ENCODE measurements at places on chromosomes 5 and 9.

DNA sequence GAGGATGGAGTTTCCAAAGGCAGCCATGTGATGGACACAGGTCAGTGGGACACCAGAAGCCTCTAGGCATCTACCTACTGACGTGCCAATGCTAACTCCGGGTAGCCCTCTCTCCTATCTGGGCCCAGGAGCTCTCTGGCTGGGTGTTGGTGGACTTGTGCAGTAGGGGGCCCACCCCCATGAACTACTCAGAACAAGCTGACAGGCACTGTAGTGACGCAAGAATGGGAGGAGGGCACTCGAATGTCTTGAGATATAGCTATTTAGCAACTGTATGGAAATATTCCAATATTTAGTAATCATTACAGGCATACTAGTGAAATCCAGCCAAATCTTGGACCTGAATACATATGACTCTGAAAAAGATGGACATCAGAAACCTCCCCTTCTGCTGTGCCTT, 5.7 kb upstream of the DOCK2 start:
- no peak for DNase-seq

DNA sequence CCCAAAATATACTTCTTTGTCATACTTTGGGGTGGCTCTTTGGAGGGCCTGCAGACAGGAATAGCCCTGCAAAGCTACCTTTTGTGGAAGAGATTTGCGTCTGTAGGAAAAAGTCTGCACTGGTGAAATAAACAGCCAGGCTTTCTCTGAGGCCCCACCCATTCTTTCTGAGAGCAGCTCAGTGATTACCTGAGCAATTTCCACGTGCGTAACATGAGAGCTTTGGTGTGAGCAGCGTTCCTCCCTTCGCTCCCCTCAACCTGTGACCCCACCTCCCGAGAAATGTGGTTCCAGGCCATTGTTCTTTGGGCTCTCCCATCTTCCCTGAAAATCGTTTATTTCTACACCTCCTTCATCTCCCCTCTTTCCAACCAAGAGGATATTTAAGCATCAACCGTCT, 23.8 kb upstream of the FBP1 start:
- no peak for DNase-seq

GRCh38 chr9:120755044-120755443, 38.2 kb downstream of the FBXW2 start:
- DNase-seq: no peak

- no peak for DNase-seq
These were observed 24.4 kb upstream of the LMX1B start for GRCh38 chr9:126589349-126589748.

- no peak for DNase-seq
These were observed 32.0 kb downstream of the SLC6A3 start for GRCh38 chr5:1413211-1413610.

GRCh38 chr5:150219142-150219541, 29.3 kb downstream of the SLC6A7 start:
- DNase-seq: no peak

DNA sequence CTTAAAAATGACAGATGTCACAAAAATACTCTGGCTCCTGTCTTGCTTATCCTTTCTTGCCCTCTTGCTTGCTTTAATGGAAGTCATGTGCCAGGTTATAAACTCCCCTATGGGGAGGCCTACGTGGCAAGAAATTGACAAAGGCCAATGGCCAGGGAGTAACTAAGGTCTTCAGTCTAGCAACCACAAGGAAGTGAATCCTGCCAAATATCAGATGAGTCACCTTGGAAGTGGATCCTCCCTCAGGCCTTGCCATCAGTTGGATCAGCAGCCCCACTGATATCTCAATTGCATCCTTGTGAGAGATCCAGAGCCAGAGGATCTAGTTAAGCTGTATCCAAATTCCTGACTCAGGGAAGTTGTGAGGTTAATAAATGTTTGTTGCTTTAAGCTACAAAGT, 82.8 kb downstream of the CAAP1 start:
- no peak for DNase-seq

DNA sequence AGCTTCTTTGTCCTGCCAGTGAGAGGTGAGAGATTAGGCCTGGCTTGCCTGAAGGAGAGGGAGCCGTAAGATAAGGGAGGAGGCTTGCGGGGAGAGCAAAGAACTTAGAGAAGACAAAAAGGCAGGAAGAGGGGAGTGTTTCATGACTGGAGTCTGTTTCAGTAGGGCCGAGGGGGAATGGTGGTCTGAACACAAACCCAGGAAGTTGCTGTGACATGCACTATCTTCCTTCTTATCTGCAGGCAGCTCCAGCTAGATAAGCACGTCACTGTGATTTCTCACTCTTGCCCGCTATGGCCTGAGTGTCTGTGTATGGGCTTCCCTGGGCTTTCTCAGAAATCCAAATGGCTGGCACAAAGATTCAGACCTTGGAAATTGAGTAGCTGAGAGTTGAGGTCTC, 307.5 kb upstream of the CLINT1 start:
- no peak for DNase-seq

DNA sequence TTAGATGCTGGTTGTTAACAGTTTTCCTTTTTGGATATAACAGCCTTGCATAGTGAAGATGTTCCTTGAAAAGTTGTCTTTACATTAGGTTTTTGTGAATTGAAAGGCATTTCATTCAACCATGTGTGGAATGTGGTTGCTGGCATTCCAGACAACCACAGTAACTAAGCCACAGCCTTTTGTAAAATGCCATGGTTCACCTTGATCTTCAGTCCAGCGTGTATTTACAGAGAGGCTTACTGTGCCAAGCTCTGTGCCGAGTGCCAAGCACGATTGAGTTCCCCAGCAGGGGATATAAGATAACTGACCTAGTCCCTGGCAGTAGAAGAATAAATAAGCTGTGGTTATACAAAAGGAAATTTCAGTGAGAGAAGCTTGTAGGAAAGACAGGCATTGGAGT, 4.9 kb downstream of the EXOSC2 start:
- no peak for DNase-seq

- DNase-seq: no peak
These were observed 12.6 kb upstream of the CEMIP2 start for GRCh38 chr9:71780953-71781352.

DNA sequence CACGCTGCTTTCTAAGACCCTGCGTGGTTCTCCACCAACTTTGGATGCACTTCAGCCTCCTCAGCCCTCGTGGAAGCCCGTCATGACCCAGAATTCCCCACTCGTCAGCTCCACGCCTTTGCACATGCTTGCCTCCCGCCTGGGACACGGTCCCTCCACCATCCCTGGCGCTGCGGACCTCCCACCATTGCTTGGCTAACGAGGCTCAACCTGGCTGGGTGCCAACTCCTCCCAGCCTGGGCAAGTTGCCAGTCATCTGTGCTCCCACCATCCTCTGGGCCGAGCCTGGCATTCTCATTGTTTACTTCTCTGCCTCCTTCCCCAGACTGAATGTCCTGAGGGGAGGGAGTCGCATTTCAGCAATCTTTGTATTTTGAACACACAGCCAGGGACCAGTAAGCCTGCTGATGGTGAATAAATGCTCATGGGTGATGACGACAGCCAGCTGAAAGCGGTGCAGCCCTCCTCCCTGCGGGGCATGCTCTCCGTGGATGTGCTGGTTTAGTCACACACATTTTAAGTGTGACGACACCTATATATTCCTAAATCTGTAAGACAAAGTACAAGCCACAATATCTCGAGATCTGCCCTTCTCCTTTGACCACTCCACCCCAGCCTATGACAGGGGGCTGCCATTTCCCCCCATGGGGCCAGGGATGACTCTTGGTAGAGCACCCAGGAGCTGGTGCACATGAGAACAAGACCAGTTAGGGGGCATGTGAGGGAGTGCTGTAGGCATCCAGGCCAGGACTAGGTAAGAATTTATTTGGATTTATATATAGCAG, 37.6 kb downstream of the ANKRD33B start:
- no peak for DNase-seq

GRCh38 chr5:95605786-95606185, 14.1 kb upstream of the GPR150 start:
- no peak for DNase-seq
